ENCODE measurements at places on chromosomes 3 and 15.

- no peak for DNase-seq
Observed at GRCh38 chr3:152277198-152277597, 8.5 kb downstream of the MBNL1 start.

DNA sequence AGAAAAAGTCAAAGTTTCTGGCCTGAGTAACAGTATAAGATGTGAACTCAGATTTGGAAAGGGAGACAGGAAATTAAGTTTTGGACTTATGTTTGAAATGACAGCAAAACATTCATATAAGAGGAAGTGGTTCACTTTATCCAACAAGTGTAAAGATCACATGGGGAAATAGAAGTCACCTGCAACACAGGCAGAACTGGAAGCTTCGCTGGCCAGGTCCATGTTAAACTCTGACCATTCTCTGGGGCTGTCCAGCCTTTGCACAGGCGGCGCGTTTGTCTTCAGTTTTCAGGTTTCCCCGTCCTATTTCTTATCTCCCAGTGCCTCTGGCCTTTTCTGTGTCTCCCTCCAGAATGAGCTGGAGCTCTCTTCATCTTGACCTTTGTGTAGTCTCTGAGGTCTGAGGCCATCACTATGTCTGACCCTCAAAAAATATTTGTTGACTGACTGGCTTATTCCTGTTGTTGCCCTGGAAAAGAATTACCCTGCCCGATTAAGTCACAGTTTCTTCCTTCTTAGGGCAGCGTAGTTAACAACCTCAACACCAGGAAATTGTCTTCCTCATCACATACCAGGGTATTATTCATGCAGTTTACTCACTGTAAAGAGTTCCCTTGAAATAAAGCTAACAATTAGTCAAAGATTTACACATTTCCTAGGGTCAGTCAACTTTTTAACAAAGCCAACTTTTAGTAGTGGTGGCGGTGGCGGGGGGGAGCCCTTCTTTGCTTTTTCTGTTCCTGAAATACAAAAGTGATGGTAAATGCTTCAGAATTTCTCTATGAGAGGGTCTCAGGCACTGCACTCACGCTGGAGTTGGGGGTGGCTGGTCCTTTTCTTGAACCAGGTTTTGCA is 959 bp upstream of the RASA2 start:
- no peak for DNase-seq

DNA sequence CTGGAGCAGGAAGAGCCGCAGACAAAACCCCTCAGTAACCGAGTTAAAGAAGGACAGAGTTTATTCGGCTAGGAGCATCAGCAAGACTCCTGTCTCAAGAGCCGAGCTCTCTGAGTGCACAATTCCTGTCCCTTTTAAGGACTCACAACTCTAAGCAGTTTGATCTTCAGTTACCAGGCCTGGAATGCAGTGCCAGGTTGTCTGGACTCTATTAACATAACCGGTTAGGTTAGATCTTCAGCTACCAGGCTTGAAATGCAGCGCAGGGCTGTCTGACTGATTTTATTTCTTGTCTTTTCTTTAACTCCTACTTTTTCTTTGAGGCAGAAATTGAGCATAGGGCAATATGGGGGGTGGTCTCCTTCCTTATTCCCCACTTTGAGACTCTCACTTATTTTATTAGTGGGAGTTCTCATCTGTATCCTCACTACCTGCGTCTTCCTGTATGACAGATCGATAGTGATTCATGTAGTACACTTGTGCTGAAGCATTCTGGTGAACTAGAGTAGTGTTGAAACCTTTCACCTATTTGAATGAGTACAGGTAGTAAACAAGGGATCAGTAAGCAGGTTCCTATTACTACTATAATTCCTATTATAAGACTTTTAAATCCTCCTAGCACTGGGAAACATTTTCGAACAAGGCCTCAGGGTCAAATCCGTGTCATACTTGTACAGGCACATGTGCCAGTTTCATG is 325.0 kb downstream of the CGGBP1 start:
- DNase-seq: no peak

- no peak for DNase-seq
Observed at GRCh38 chr15:52557274-52557641, 11.6 kb downstream of the ARPP19 start.

DNA sequence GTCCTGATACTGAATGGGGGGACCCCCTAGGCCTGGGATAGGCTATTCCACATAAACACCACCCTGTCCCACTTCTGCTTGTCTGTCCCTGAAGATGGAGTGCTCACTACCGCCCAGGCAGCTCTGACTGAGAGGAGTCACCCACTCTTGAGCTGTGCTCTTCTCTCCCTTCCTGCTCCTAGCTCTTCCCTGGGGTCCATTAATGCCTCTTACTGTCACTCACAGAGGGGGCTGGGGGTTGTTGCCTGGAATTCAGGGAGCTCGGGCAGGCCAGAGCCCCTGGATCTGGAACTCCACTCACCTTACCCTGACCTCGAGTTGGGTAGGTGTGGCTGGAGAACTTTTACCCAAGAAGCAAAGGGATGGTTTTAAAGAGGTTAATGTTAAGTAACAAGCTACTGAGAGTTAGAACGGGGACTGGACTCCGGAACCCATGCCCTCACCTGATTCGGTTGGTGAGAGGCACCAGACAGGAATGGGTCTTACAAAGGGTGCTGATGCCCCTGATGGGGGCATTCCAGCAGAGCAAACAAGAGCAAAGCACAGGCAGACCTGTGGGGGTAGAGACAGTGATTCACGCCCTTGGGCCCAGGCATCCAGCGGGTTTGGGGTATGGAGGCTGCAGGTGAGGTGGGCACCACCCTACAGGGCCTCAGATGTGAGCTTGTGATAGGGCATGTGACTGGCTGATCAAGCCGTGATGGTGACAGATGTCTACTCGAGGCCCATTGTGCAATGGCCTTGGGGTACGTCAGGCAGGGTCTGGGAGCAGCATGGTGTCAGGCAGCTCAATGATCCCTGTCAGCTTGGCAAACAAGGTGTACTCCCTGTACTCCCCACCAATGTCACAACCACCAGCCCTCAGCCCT is 5.4 kb downstream of the NBEAL2 start:
- DNase-seq: no peak

- DNase-seq: no peak
Observed at GRCh38 chr3:132660811-132661070, 612 bp downstream of the UBA5 start.

- no peak for DNase-seq
Observed at GRCh38 chr3:188861842-188862744, 309.7 kb upstream of the TPRG1 start.

DNA sequence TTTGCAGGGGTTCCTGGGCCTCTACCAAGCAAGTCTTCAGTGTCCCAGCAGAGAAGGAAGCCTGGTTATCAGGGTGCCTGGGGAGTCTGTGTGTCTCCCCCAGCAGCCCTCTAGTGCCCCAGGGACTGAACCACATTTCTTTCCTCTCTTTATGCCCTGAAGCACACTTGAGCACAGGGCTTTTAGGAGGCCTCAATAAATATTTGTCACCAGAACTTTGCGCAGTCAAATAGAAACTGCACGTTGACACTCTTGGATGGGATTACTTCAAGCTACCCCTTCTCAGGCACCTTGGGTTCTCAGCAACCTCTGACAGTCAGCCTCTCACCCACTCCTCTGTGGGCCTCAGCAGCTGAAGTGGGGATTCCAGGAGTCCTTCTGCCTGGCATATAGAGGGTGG is 226.6 kb upstream of the HES1 start:
- DNase-seq: no peak

DNA sequence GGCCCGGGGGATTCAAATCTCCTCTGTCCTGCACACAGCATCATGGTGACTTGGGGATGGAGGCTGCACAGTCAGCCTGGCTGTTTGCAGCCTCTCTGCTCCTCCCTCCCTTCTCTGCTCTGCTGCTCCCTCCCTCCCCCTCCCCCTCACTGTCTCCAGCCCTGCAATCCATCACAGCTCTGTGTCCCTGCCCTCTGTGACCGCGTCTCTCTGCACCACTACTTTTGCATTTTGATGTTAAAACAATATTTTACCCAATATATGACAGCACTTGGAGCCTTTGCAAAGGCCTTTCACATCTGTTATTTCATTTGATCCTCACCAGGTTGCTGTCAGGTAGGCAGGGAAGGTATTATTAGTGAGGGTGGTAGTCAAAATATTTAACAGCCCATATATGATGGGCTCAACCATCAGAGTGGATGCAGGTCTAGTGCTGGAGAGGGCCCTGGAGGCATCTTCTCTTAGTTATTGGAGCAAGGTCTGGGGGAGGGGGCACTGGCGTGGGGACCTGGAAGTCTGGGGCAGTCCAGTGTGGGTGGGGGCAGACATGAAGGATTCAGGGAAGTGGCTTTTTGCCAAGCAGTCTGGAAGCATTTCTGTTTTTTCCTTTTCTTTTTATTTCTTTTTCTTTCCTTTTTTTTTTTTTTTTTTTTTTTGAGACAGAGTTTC is 16.3 kb upstream of the VPS8 start:
- peak; percentile 36 for DNase-seq

DNA sequence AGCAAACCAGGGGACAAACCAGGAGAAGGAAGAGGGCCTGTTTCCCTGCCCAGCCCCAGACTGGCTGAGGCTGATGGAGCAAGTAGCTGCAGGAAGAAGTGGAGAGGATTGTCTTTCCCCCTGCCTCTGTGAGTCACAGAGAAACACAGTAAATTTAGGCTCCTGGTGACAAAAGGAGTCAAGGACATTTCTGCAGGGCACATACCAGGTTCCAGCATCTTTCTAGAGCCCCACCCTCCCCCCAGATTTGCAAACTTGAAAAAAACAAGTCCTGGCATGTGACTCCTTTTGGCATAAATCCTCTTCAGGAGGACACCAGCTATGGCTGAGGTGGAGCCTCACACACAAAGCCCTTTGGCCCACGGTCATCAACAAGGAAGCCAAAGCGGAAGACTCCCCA is 17.8 kb downstream of the PLD1 start:
- DNase-seq: no peak

DNA sequence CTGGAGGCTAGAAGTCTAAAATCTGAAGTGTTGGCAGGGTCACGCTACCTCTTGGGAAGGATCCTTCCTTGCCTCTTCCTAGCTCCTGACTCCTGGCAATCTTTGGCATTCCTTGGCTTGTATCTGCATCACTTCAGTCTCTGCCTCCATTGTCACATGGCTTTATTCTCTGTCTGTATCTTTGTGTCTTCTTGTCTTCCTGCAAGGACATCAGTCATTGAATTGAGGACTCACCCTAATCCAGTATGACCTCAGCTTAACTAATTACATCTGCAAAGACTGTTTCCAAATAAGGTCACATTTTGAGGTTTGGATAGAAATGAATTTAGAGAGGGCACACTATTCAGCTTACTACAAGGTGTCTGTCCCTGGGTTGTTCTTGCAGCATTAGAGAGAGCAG is 31.1 kb upstream of the UTS2B start:
- no peak for DNase-seq

- no peak for DNase-seq
Observed at GRCh38 chr3:12268049-12268735, 20.7 kb upstream of the PPARG start.

DNA sequence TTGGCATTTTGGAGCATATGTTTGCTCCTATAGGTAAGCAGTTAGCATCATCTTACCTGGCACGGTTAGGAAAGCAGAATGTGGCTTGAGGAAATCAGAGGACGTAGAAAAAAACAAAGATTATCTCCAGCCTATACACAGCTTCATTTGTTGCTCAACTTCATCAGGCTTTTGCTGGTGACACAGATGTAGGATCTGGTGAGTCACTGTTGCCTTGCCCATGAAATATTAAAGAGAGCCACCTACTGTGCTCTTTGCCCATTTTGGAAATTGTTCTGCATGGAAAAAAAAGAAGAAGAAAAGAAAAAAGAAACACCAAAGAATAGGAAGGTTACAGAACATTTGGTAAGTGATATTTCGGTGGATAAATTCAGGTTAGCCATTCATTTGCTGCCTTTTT is 3.8 kb downstream of the IL1RAP start:
- no peak for DNase-seq

- no peak for DNase-seq
Observed at GRCh38 chr15:93233710-93234109, 144.7 kb upstream of the RGMA start.

DNA sequence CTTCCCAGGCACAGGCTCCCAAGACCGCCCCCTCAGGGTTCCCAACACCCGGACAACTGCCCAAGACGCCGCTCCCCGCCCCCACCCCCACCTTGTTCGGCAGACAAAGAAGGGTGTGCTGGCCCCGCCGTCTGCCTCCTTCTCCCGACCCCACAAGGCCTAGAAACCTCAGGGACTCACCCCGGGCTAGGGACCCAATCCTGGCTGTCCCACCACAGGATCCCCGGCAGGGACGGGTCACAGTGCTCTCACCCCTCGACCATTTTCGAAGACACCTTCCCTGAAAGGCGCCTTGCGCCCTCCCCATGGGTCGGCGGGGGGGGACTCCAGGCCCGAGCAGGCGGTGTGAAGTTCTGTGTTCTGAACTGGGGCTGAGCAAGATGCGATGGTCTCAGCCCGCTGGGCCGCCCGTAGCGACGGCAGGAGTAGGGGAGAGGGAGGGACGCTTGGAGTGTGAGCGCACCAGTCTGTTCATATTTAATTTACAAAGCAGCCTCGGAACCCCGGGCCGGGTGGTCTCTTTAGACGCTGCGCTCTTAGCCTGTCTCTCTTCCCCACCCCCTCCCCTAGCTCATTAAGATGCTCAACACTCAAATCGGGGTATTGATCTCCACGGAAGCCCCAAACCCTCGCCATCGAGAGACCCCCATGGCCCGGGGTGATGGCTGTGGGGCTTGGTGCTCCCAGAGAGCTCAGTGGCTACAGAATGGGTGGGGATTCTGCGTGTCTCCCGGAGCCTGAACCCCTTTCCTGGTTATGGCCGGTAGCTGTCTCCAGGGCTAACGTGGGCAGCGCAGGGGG is 1.4 kb upstream of the ISLR2 start:
- DNase-seq: no peak

GRCh38 chr15:47813748-47814384 is 96.6 kb downstream of the SEMA6D start:
- DNase-seq: no peak

GRCh38 chr3:53570081-53570480 is 75.7 kb downstream of the CACNA1D start:
- DNase-seq: no peak

DNA sequence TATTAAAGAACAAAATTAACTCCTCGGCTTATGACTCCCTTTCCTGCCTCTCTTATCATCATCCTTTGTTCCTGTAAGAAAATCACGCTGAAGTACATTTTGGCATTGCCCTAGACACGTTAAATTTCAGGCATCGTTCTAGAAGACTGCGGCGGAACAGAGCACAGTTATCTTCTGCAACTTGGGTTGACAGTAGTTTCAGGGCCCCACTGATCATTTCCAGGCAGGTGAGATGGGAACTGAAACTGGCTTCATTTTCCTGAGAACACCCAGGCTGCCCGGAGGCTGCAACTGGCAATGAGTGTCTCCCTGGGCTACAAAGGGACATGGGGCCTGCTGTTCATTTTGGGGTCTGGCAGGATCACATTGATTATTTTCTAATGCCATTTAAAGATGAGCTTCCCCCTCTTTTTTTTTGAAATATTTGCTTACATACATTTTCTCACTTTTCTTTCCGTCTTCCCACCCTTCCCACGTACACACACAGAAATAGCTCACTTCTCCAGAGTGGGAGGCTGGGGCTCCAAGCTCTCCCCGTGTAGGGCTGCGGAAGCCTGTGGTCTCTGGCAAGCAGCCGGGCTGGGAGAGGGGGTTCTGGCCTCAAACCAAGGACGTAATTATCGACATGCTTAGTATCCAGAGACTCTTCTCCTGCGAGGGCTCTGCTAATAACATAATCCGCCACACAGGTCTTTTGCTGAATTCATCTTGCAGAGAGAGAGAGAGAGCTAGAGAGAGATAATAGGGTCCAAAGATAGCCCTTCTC is 267.4 kb downstream of the ABHD5 start:
- no peak for DNase-seq

GRCh38 chr3:170307671-170308405 is 49.7 kb upstream of the SKIL start:
- no peak for DNase-seq

- no peak for DNase-seq
Observed at GRCh38 chr3:123635717-123636116, 50.9 kb upstream of the HACD2 start.
